ENCODE measurements at places on chromosomes 1 and 21.

DNA sequence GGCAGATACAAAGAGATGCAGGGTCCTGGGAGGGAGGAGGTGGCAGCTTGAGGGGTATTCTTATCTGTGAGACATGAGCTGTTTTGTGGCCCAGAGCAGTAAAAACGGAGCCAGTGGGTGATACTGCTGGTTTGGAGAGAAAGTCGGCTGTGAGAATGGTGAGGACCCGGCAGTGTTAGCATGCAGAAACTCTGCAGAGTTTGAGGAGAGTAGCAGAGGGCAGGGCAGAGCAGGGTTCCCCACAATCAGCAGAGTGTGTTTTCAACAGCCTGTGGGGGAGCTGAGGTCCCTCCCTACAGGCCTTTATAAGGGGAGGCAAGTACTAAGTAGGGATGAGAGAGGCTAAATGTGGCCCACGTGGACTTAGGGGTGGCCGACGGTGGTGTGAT is 423 bp downstream of the SLAMF8 start:
- no peak for DNase-seq

- DNase-seq, result no peak
Observed at GRCh38 chr1:182367926-182368325, 23.7 kb downstream of the GLUL start.

GRCh38 chr21:21682172-21682571 is 684.0 kb downstream of the NCAM2 start:
- no peak for DNase-seq

DNA sequence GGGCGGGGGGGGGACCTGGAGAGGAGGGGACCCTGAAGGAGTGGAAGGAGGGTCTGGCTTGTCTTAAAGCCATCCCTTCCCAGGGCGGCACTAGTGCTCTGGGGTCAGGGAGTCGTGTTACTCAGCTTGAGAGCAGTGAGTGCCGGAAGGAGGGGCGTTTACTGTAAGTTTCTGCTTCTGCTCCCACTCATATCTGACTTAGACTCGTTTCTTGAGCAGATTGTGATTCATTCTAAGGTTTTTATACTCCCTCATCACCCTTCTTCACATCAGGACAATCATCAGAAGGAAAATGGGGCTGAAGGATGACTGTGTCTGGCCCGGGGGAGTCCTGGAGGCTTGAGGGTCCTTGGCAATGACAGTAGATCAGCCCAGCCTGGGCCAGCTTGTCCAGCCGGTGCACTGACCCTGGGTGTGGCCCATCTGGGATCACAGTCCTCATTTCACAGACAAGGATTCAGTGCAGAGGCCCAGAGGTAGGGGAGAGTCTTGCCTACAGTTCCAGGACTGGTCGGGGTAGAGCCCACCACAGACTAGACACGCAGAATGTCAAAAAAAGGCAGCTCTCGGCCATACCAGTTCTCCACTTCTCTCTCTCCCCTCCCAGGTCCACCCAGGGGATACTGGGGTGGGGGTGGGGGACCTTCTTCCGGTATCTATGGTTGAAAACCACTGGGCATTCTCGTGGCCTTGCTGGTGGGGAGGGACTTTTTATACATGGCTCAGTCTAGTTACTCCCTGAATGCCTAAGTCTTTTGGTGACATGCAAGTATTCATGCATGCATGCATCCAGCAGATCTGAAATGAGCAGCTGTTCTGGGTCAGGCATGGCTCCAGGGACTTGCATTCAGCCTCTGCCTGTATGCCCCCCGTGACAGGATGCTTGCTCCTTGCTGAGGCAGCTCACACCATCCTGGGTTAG is 5.1 kb downstream of the TNFRSF8 start:
- DNase-seq, result peak; percentile 81

Data from GM23338 (cell line).